EH (cell line): ENCODE measurements at places on chromosomes 3 and 15.

DNA sequence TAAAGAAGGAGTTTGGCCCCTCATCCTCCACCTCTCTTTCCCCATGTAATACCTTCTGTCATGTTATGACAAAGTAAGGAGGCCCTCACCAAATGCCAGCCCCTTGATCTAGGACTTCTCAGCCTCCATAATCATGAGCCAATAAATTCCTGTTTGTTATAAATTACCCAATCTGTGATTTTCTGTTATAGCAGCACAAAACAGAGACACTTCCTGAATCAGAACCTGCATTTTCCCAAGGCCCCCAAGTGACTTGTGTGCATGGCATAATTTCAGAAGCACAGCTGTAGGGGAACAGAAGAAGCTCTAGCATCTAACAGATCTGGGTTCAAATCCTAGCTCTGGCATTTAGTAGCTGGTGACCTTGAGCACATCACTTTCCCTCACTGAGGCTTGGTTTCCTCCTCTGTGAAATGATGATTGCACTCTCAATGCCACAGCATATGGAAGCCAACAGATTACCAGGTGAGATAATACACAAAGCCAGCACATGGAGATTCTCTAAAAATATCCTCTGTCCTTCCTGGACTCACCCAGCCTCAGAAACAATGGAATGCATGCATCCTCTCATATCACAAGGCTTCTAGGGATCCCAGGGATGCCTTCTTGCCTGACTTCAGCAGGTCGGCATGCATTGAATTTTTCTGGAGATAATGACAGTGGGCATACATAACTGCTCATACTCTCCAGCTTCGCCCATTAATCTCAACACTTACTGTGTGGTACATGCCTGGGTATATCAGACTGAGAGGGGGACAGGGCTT lies 26.3 kb downstream of the TLNRD1 start:
- DNase-seq: peak; percentile 72

GRCh38 chr3:53919741-53920140 lies 28.1 kb upstream of the SELENOK start:
- DNase-seq: no peak

- DNase-seq: no peak
Measured at GRCh38 chr15:70378126-70379031, 280.7 kb upstream of the TLE3 start.

GRCh38 chr3:178206521-178206920 lies 329.7 kb upstream of the KCNMB2 start:
- DNase-seq: no peak

DNA sequence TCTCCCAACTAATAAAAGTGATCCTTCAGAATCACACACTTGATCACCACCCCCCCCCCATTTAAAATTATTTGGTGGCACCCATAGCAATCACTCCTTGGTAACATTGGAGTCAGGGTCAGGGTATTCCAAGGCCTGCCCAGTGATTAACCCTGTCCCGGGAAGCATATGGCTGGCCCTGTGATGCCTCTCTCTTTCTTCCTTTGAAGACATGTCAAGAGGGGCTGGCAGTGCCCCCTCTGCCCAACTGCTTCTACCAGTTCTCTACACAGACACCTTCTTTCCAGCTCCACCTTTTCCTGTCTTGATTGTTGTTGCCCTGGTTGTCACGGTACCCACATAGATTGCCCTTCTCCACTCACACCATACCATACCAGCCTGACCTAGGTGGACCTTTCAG lies 30.9 kb upstream of the MANF start:
- no peak for DNase-seq

DNA sequence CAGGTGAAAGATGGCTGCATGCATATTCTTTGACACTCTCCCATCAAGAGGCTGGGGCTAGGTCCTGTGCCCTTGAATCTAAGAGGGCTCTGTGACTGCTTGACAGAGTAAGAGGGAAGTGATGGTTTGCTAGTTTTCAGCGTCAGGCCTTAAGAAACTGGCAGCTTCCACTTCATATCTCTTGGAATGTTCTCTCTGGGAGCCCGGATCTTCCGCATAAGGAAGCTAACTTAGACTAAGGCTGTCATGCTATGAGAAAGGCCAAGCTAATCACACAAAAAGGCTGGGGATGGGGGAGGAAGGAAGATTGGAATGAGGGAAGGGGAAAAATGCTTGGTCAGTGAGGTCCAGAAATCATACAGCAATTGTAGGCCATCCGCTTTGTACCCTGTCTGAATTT lies 50.0 kb downstream of the MB21D2 start:
- no peak for DNase-seq

DNA sequence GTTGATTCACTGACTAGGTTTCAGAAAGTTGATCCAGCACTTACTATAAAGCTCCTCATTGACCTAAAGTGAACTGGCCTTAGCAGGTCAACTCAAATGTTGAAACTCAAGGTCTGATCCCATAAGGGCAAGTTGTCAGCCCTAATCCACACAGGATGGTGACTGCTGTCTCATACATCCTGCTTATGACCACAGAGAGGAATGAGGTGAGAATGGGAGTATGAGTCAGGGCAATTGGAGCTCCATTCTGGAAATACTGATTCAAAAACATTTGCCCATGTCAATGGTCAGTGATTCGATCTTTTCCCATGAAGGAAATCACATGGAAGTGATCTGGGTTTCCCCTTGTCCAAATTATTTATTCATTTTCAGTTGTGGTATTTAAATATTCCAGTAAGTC lies 78.7 kb downstream of the ZNF385D start:
- DNase-seq: peak; percentile 76

- DNase-seq: peak; percentile 83
Measured at GRCh38 chr3:11671648-11672100, 28.0 kb upstream of the VGLL4 start.

GRCh38 chr3:134460965-134461364 lies 24.8 kb downstream of the ANAPC13 start:
- DNase-seq: peak; percentile 99

DNA sequence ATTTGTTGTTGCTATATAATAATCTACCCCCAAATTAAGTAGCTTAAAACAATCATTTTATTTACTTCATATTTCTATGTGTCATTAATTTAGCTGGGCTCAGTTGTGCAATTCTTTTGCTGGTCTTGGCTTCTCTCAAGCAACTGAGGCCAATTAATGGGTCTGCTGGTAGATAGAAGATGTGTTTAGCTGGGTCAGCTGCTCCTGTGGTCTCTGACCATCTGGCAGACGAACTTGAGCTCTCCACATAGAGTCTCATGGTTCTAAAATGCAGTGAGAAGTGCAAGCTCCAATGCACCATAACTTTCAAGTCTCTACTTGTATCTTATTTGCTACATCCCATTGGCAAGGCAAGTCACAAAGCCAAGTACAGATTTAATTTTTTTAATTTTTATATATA lies 515.6 kb downstream of the ZIC1 start:
- peak; percentile 15 for DNase-seq

DNA sequence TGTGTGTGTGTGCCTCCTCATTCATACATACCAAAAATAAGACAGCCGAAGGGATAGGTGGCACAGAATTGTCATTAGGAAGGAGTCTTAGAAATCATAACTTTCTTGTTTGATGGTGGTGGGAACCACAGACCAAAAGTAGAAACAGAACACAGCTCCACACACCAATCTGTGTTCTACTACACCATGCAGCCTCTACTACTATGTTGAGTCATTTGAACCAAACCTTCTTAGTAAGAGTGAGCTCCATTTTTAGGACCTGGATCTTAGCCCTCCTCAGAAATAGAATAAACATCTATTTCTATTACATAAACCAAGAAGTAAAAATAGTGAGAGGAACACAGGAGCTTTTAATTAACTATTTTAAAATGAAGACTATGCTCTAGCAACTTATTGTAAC lies 27.9 kb upstream of the PLCH1 start:
- DNase-seq: no peak
